ENCODE measurements at places on chromosomes 2 and 18. TPM values are rescaled to one million over a fixed set of nuclear protein-coding genes. Genes with fewer than 3 reads are reported as not detected.

The ANKMY1 gene
- total RNA-seq: 13.2 TPM

The LHCGR gene
- 1.5 TPM for total RNA-seq

The OST4 gene
- 118 TPM for total RNA-seq

The SERPINB5 gene
- not detected for total RNA-seq

The ADNP2 gene
- total RNA-seq: 20.7 TPM

GRCh38 chr2:206584323-206585116 lies 57.8 kb upstream of the FAM237A start:
- DNase-seq: no peak

GRCh38 chr2:238420442-238420841 lies 6.3 kb upstream of the ASB1 start:
- DNase-seq: no peak

- no peak for DNase-seq
These were observed 212.2 kb upstream of the THUMPD2 start for GRCh38 chr2:39991298-39991697.

The GAL3ST2 gene
- total RNA-seq: 0.45 TPM

GRCh38 chr2:55196526-55196925 lies 35.6 kb downstream of the CLHC1 start:
- no peak for DNase-seq

DNA sequence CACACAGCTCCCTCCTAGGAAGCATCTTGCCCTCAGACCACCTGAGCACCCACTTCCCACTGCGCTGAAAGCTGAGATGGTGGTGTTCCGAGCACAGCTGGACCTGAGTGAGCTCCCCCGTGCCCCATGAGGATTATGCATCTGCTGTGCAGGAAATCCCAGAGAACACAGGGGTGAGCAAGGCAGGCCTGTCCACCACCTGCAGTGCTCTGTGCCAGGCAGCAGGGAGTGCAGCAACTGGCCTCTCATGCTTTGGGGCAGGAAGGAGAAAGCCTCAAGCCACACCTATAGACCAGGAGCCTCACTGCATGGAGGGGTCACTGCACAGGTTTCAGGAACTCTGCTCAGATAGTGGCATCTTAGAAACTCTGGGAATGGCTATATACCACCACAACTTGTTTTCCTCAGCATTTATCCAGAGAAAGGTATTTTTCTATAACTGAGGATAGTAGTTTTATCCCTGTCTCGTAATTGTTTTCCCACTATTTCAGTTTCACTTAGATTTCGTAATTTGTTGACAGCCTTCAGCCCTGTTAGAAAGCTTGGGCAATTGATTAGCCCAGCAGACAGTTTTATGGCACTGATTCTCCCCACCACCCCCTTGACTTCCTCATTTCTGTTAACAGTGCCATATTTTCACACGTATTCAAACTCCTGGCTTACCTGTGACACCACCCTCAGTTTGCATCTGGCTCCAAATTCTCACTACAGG lies 144.3 kb upstream of the DAPL1 start:
- no peak for DNase-seq

- DNase-seq: no peak
These were observed 32.0 kb downstream of the CTAGE1 start for GRCh38 chr18:22385718-22386117.

DNA sequence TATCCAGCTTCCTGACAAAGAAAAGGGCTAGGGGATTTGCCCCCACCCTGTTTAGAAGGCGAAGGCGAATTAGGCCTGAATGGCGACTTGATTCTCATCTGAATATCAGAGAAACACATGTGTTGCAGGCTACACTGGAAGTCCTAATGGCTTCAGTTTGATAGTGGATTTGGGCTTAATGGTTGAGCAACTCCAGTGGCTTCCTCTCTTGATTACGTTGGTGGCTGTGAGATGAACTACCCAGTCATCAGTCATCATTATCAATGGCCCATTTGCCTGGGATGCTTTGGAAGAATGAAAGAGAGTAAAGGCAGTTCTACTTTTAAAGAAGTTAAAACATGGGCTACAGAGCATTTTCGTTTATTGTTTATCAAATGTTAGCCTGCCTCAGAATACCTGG lies 60.9 kb upstream of the IL1R1 start:
- DNase-seq: no peak

- DNase-seq: no peak
These were observed 39.9 kb downstream of the KIF1A start for GRCh38 chr2:240780023-240780700.

The KCNIP3 gene
- total RNA-seq: 20.8 TPM

GRCh38 chr18:70419526-70419925 lies 130.7 kb downstream of the SOCS6 start:
- no peak for DNase-seq

DNA sequence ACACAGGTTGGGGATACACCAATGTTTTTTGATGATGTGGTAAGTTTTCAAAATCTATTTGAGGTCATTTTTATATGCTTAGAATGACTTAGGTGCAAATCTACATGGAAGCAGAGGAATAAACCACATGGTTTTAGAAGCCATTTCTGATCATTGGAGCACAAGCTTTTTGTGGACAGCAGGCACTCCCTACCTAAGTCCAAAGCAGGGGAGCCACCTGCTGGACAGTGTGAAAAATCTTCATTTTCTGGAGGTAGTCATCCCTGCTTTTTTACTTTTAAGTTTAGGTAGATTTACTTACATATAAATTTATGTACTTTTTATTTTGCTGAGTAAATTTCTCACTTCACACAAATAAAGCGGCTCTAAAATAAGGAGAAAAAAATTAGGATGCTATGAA lies 323.2 kb downstream of the PLCL1 start:
- peak; percentile 32 for DNase-seq

The ANO7 gene
- 0.54 TPM for total RNA-seq

The RMC1 gene
- total RNA-seq: 29.4 TPM

DNA sequence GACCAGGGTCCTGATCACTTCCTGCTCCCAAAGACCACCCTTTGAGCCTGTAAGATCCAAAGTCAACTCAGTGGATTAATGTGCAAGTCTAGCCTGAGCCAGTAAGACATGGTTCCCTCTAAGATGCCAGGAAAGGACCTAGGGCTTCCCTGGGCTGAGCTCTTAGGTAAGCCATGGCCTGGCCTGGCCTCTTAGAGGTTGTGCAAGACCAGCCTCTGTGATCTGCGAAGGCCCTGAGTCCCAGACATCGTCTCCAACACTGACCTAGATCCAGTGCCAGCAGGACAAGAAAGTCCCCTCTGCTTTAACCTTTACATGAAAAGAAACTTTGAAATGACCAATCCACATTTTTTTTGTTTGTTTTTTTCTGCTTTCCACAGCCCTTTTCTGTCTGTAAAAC lies 73.6 kb upstream of the CYP1B1 start:
- no peak for DNase-seq

DNA sequence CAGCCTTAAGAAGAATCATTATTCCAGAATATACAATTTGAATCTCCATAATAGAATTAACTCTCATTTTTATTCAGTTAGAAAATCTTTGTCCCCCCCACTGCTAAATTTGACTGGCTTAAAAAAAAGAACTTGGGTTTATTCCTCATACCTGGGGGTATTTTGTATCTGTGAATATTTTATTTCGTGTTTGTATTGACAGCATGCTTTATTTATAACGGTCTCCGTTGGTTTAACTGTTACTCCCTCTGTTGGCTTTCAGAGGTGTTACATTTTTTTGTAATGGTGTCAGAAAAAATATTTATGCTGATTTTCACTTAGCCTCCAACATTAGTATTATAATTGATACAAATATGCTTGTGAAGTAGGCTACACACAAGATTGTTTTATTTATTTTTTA lies 109.1 kb downstream of the HAUS1 start:
- DNase-seq: no peak

- no peak for DNase-seq
These were observed 20.4 kb upstream of the FSHR start for GRCh38 chr2:49174750-49175149.

GRCh38 chr18:34493566-34494358 lies 216.3 kb upstream of the DTNA start:
- peak; percentile 69 for DNase-seq

- DNase-seq: peak; percentile 12
These were observed 3.0 kb upstream of the OTX1 start for GRCh38 chr2:63047321-63048279.

The SCYGR1 gene
- not detected for total RNA-seq

GRCh38 chr2:44834656-44835055 lies 106.8 kb upstream of the SIX3 start:
- no peak for DNase-seq

The SCYGR3 gene
- total RNA-seq: not detected

DNA sequence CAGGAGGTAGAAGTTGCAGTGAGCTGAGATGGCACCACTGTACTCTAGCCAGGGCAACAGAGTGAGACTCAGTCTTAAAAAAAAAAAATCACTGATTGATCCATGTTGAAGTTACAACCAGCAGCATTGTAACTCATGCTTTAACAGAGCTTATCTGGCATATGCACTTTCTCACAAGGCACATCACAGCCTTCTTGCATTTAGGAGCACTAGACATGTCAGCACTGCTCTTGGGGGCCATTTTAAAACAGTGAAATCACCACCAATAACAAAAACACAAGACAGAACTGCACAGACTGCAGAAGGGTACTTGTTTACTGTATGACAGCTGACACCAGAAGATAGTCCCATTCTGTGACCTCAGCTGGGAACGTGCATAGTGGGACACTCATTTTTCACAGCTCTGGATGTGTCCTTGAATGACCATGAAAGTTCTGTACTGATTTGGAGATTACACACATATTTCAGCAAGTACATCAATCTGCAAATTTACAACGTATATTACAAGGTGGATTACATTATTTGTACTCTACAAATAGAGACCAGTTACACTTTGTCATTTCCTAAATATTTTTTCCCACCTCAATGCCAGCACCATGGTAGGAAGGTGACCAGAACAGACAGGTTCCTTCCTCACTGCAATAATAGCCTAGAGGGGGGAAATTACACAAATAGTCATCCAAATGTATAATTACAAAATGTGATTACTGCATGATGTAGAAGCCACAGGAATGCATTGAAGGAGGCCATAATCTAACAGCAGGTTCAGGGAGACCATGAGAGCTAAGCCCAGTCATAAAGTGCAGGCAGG lies 35.1 kb downstream of the CCBE1 start:
- no peak for DNase-seq

DNA sequence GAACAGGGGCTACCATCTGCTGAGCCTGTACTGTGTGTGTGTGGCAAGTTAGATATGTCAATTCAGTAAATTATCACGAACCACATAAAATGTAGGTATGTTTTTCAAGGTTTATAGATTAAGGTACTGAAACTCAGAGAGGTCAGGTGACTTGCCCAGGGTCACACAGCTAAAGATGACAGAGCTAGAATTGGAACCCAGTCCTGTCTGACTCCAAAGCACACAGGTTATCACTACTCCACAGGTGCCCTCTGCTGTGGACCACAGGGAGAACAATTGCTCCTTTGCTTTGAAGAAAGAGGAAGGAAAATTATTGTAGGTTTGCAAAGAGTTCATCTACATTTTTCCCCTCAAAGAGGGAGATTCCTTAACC lies 229.7 kb upstream of the AGAP1 start:
- no peak for DNase-seq

All from cerebellum (tissue), 4 donors.